ENCODE measurements at places on chromosomes 12 and 14. TPM values are rescaled to one million over a fixed set of nuclear protein-coding genes. Genes with fewer than 3 reads are reported as not detected.

The SYCP3 gene
- 0.22 TPM for polyA plus RNA-seq

The SLC6A15 gene
- not detected for polyA plus RNA-seq

The BMAL2 gene
- polyA plus RNA-seq: 0.44 TPM

The SOAT2 gene
- polyA plus RNA-seq: not detected

The PZP gene
- polyA plus RNA-seq: 1.3 TPM

The LRIG3 gene
- polyA plus RNA-seq: 3.5 TPM

The KRT86 gene
- 0.01 TPM for polyA plus RNA-seq

The IFI27 gene
- polyA plus RNA-seq: 719 TPM

The OR4E2 gene
- not detected for polyA plus RNA-seq

The RAD51AP1 gene
- 0.59 TPM for polyA plus RNA-seq

The NOXRED1 gene
- not detected for polyA plus RNA-seq

The MGAT4C gene
- 1.9 TPM for polyA plus RNA-seq

The ITGB7 gene
- polyA plus RNA-seq: 0.55 TPM

All from heart right ventricle (tissue), 16 donors.